Activated T-cell treated with anti-CD3 and anti-CD28 coated beads, Interleukin-2, amount 50 U/mL, for 72 hours (primary cell): ENCODE measurements at places on chromosomes 16 and 17. TPM values are rescaled to one million over a fixed set of nuclear protein-coding genes. Genes with fewer than 3 reads are reported as not detected.
A peak's percentile ranks its signal among the peaks of the same experiment; 100 is the strongest.

GRCh38 chr17:74368341-74369081, 1.2 kb downstream of the GPR142 start:
- peak; percentile 61 for DNase-seq

GRCh38 chr16:1003391-1004347, 22.1 kb downstream of the SOX8 start:
- DNase-seq: peak; percentile 71

The TNFRSF13B gene
- total RNA-seq: not detected

The SLC38A8 gene
- total RNA-seq: not detected

The AXIN2 gene
- total RNA-seq: 5.9 TPM

DNA sequence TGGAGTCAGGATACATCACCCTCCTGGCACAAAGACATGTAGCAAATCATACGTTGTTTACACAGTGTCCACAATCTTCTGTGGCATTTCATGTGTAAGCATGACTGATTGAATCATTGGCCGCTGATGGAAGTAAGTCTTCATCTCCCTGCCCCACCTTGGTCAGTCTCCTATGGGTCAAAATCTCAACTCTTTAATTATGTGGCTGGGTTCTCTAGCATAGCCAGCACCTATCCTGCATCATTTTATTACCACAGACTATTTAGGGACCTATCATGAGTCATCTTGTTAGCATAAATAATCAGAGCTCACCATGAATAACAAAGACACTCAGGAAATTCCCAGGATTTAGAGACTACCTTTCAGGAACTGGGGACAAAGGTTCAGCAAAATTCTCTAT, 15.9 kb downstream of the TANC2 start:
- DNase-seq: no peak

The ADORA2B gene
- 1.2 TPM for total RNA-seq

DNA sequence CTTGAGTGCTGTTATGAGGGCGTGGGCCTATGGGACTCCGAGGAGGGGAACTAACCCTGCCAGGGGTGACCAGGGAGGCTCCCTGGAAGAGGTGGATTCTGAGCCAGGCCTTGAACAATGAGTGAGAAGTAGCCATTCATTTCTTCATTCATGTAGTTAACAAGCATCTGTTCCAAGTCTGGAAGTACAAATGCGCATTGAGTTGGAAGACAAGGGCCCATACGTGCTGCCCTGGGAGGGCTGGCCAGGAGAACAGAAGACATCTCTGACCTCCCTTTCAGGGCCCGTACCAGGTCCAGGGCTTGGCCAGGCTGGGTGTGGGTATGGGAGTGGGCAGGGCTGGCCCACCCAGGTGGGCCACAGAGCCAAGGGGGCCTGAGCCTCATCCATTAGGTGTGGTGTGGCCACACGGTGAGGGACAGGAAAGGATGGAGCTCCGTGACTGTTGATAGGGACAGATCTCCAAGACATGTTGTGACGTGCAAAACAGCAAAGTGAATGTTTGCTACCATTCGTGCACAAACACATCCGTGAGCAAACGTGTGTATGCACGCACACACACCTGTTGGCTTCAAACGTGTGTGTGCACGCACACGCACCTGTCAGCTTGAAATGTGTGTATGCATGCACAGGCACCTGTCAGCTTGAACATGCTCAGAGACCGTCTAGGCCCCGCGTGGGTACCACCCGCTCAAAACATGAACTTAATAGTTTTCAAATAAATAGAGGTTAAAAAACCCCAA, 46.8 kb downstream of the ZDHHC7 start:
- DNase-seq: no peak

The ZNF469 gene
- 0.65 TPM for total RNA-seq

- peak; percentile 46 for DNase-seq
These were observed 12.7 kb downstream of the MRM3 start for GRCh38 chr17:794876-795275.

- DNase-seq: no peak
These were observed 23.6 kb downstream of the ALDH3A2 start for GRCh38 chr17:19672009-19672750.

- DNase-seq: no peak
These were observed 51.6 kb downstream of the N4BP1 start for GRCh38 chr16:48558371-48558841.

- no peak for DNase-seq
These were observed 43.4 kb downstream of the MFSD11 start for GRCh38 chr17:76781056-76781982.

DNA sequence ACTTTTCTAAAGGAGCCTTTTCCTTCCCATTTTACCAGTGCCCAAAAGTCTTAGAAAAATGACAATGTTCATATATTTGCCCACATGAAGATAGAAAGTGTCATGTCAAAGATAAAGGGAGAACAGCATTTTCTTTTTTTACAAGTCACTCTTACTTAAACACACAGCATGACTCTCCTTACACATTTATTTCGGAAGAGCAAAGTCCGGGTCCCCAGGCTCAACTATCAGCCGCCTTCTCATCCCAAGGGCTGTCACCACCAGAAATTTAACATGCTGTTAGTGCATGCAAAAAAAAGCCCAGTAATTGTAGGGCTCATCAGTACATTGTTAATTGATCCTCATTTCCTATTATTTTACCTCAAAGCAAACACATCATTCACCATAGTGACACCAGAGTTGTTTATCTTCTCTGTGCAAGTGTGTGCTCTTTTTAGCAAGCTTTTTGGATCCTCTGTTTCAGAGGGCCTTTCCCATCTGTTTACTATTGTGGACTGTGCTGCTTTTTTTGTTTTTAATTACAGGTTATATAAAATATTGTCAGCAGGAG, 560.3 kb downstream of the WWOX start:
- no peak for DNase-seq

DNA sequence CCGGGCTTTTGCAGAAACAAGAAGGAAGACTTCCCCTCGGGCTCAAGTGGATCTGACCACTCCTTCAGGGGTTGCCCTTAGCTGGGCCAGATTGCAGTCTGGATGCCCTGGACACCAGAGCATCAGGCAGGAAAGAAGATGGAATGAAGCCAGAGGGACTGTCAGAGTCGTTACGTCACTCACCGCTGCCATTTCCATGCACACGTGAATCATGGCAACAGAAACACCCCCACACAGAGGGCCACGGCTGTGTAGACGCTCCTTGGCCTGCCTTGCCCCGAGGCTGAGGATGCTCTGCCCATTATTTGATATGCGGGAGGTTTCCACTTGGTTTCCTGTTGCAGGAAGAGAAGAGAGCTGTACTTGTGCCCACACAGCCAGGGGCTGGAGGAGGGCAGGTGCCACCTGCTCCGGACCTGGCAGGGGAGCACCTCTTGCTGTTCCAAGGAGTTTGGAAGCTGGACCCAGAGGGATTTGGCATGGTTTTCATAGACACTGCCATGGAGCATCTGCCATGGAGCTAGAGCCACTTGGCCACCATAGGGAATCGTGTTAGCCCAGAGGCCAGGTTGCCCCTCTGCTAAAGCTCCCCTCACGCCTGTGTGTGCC, 29.4 kb downstream of the RBFOX3 start:
- DNase-seq: no peak

The IL32 gene
- 2,251 TPM for total RNA-seq

GRCh38 chr17:58326609-58327362, 1.8 kb downstream of the TSPOAP1 start:
- no peak for DNase-seq

The GPR179 gene
- 0.60 TPM for total RNA-seq

DNA sequence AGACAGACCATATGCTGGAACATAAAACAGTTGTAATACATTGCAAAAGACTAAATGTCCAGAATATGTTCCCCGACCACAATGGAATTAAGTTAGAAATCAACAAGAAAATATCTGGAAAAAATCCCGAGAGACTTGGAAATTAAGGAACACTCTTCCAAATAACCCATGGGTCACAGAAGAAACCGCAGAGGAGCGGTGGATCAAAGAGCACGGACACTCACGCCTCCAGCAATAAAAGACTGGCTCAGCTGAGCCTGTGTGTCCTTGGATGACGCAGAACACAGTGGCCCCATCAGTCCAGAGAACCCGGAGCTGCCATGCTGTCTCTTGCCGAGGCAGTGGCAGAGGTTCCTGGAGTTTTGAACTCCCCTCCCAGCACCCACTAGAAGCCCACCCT, 30.9 kb upstream of the FOXF1 start:
- no peak for DNase-seq

The AFMID gene
- total RNA-seq: 34.1 TPM

- no peak for DNase-seq
These were observed 60.6 kb upstream of the DNAH17 start for GRCh38 chr17:78637643-78638420.

DNA sequence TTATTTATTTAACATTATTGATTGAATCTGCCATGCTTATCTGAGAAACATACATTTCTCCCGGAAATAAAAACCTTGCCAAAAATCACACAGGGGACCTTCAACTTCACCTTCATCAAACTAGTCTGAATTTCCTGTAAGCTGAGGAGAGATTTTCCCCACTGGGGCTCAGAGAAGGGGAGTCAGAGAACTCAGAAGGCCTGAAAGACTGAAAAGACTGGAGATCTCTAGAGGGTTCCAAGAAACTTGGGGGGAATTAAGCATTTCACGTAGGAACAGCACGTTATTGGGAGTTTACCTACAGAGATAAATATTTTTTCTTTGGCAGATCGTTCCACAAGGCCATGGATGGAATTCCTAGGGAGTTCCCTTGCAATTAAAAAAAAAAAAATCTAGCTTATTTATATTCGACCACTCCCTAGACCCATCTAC, 528 bp upstream of the NOL11 start:
- DNase-seq: peak; percentile 17

The BAIAP3 gene
- 0.26 TPM for total RNA-seq

DNA sequence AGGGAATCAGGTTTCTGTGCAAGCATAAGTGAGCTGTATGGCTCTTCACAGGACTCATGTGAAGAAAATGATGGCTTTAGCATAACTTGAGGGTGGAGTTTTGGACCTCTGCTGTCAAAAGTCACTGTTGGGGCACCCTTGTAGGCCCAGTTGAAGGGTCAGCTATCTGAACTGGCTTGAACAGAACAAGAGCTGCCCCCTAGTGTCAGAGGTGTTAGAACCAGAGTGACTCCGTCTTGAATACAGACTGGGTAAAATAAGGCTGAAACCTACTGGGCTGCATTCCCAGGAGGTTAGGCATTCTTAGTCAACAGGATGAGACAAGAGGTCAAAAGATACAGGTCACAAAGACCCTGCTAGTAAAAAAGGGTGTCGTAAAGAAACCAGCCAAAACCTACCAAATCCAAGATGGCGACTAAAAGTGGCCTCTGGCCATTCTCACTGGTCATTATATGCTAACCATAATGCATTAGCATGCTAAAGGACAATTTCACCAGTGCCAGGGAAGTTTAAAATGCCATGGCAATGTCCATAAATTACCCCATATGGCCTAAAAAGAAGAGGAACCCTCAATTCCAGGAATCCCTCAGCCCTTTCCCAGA, 484.0 kb upstream of the ERCC4 start:
- DNase-seq: no peak

The FKBP10 gene
- 3.2 TPM for total RNA-seq

The FSCN2 gene
- total RNA-seq: 1.8 TPM

DNA sequence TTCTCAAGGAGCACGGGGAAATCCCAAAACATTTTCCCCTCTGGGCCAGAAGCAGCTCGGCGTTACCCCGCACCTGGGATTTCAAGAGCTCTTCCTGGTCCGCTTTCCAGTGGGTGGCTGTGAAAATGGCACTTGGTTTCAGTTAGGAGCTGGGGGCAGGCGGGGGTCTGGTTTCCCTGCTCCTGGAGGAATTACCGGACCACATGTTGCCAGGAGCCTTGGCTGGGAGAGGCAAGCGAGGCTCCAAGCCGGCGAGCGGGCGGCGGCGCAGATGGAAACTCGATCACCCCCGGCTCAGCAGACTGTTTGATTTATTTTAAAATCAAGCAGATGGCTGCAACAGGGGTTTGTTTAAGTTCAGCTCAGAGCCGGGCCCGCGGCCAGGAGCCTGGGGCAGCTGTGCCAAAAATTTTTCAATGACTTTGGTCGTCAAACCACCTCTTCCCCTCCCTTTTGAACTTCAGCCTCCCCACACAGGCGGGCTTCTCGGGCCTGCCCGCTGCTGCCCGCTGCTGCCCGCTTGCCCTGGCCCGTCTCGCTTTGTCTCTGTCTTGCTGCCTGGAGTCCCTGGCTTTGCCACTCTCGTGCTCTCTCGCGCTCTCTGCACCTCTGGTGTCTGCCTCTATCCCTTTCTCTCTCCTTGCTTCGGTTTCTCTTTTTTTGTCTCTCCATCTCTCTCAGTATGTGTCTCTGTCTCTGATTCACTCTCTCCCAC, 108.0 kb upstream of the CIBAR2 start:
- no peak for DNase-seq

DNA sequence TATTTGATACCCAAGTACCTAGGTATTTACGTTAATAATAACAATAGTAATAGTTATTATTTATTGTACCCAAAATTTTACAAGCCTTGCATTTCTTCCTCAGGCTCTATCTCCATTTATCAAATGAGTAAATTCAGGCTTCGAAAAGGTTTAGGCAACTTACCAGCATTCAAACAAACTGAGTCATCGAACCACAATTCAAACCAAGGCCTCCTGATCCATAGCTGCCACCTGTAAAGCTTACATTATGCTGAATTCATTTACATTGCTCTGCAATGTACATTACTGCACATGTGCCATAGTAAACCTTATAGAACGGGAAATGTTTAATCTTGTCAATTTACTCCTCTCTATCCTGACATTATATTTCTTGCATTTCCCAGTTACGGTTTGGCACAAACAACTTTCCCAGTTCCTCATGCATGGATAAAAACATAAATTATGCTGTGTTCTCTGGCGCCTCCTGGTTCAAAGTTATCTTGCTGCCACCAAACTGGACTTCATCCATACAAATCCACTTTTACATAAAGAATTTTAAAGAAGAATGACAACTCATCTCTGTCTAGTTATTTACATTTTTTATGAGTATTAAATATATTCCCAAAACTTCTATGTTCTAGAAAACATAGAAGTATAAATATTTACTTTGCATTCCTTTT, 360.6 kb upstream of the SOX9 start:
- DNase-seq: no peak

- DNase-seq: peak; percentile 26
These were observed 2.5 kb downstream of the ADAT1 start for GRCh38 chr16:75620326-75621169.

DNA sequence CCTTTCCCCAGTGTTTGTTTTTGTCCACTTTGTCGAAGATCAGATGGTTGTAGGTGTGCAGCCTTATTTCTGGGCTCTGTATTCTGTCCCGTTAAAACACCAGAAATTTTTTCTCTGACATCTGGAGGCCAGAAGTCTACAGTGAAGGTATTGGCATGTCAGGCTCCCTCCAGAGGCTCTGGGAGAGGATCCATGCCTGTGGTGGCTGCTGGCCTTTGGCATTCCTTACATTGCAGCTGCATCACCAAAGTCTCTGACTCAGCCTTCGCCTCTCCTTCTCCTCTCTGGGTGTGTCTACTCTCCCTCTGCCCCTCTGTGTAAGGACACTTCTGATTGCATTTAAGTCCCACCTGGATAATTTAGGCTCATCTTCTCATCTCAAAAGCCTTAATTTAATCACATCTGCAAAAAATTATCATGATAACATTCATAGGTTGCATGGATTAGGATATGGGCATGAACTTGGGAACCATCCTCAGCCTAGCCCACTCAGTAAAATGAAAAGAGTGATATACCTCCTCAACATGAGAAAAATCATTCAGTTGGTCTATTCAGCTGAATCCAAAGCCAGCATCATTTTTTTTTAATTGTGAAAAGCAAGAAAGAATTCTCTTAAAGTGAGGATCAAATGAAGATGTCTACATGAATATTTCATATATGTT, 78.0 kb downstream of the MAP2K6 start:
- no peak for DNase-seq

GRCh38 chr17:57784226-57784895, 39.3 kb upstream of the CCDC182 start:
- DNase-seq: no peak
